ENCODE measurements at places on chromosomes 16 and 17. TPM values are rescaled to one million over a fixed set of nuclear protein-coding genes. Genes with fewer than 3 reads are reported as not detected.

ITGB4 gene
- total RNA-seq, result 2.5 TPM

ARHGAP27 gene
- 3.8 TPM for total RNA-seq

MLKL gene
- total RNA-seq, result 0.63 TPM

ASPHD1 gene
- total RNA-seq, result 13.1 TPM

OR2C1 gene
- total RNA-seq, result 0.94 TPM

ESRP2 gene
- total RNA-seq, result not detected

TMEM235 gene
- total RNA-seq, result not detected

CDH5 gene
- 7.8 TPM for total RNA-seq

LDHD gene
- total RNA-seq, result 1.6 TPM

CDC42EP4 gene
- total RNA-seq, result 70.7 TPM

ATMIN gene
- total RNA-seq, result 79.5 TPM
